ENCODE measurements at places on chromosomes 7 and 10.

DNA sequence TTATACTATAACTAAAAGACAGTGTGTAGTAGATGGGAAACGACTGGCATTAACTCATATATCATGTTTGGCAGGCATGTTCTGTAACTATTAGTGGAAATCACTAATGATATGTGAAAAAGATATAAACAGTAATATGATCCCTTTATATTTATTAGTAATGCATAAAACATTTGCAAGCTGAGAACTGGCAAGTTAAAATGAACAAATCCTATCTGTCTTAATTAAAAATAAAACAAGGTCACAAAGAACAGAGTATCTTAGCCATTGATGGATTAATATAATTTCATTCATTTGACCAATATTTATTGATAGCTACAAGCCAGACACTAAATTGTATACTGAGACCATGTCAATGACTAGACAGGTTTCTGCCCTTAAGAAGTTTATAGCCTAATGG lies 154.5 kb downstream of the CRPPA start:
- no peak for DNase-seq

DNA sequence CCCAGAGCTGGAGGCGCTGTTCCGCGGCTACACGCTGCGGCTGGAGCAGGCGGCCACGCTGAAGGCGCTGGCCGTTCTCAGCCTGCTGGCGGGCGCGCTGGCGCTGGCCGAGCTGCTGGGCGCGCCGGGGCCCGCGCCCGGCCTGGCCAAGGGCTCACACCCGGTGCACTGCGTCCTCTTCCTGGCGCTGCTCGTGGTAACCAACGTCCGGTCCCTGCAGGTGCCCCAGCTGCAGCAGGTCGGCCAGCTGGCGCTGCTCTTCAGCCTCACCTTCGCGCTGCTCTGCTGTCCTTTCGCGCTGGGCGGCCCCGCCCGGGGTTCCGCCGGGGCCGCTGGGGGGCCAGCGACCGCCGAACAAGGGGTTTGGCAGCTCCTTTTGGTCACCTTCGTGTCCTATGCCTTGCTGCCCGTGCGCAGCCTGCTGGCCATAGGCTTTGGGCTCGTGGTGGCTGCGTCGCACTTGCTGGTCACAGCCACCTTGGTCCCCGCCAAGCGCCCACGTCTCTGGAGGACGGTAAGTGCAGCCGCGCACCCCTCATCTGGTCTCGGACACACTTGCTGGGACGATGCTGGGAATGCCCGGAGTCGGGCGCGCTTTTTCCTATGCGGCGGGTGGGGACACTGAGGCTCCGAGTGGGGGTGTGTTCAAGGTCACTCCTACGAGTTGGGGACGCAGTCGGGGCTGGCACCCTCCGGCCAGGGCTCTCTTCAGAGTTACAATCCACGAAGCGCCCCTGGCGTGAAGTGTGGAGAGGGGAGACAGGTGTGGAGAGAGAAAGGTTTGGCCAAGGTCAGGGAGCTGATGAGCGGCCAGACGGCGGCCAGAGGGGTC lies 717 bp downstream of the ADCY1 start:
- peak; percentile 17 for DNase-seq

DNA sequence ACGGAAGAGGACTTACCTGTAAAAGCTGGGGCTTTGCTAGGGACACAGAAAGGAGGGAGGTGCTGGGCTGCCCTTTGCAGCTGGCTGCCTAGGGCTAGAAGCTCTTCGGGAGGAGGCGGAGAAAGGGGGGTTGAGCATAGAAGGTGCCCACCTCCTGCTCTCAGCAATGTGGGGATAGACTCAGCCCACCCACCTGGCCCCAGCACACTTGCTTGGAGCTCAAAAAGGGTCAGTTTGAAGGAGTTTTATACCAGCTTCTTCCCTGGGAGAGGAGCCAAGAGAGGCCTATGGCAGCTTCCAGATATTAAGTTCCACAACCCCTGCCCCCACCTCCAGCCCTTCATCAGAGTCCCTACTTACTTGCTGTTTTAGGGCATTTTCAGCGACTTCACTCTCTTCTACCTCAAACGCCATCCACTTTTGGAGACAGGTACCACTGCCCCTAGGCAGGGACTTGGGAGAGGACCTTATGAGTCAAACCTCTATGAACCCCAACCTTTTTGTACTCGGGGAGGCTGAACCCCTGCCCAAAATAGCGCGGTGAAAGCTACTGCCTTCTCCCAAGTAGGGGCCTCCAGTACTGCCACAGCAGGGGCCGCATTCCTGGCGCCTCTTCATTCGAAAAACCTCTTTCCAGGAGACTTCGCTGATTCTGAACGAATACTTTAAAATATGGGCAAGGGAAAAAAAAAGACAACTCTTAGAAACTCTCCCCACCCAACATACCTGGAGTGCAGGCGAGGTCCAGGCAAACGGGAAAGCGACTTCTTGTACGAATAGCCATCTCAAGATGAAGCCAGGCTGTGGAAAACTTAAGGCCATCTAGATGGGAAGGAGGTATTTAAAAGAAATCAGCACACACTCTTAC lies 1.2 kb upstream of the EVX1 start:
- no peak for DNase-seq

- peak; percentile 17 for DNase-seq
Measured at GRCh38 chr7:70640266-70640833, 491.6 kb upstream of the GALNT17 start.

DNA sequence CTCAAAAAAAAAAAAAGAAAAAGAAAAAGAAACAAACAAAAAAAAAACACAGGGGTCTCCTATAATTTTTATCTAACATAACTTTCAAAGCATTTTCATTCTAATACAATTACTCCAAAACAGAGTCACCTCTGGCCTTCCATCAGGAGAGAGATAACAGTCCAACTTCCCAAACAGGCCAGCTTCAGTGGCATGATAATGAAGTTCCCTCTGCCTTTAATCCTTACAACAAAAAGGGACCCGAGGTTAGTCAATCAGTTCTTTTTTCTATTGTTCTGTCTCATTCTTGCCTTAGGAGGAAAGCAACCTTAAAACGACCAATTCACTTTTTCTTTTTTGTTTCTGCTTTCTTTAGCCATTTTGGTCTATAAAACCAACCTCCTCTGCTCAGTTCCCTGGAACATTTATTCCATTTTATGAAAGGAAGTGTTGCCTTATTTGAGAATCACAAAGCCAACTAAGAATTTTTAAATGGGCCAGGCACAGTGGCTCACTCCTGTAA lies 16.5 kb upstream of the FXYD4 start:
- DNase-seq = no peak

DNA sequence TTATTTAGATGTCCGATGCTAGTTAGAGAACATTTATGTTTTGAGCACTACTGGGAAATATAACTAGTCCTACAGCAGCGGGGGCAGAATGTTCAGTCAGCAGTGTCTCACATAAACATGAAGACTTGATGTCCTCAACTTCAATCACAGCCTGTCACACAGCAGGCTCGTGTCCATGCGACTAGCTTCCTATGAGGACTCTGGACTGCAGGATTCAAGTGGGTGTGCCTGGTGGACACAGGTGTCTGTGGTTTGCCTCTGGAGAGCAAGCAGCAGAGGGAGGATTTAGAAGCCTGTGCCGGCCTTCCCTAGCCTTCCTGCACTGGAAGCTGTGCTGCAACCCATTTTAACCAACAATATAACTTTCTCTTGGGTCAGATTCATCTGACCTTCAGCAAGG lies 30.0 kb upstream of the LANCL2 start:
- DNase-seq = no peak

GRCh38 chr10:12042409-12042796 lies 206 bp downstream of the UPF2 start:
- DNase-seq = no peak

DNA sequence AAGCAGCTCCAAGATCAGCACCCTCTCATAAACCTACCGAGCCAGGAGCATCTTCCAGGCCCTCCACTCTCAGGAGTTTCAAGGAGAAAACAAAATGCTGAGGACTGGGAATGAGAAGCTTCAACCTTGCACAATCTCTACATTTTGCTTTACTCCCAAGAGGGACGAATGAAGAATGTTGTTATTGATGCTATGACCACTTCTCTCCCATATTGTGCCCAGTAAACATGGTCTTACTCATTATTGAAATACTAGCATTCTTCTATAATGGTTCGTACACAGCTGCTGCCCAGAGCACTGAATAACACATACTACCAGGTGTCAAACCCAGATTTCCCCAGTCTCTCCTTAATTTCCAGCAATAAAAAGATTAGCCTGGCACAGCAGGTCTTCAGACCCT lies 63.4 kb upstream of the BET1 start:
- no peak for DNase-seq

GRCh38 chr7:57789130-57789529 lies 339.2 kb downstream of the ZNF716 start:
- DNase-seq = no peak

GRCh38 chr10:45593938-45594275 lies 78.7 kb downstream of the ZFAND4 start:
- no peak for DNase-seq

- no peak for DNase-seq
Measured at GRCh38 chr10:24916365-24916764, 36.0 kb downstream of the PRTFDC1 start.

DNA sequence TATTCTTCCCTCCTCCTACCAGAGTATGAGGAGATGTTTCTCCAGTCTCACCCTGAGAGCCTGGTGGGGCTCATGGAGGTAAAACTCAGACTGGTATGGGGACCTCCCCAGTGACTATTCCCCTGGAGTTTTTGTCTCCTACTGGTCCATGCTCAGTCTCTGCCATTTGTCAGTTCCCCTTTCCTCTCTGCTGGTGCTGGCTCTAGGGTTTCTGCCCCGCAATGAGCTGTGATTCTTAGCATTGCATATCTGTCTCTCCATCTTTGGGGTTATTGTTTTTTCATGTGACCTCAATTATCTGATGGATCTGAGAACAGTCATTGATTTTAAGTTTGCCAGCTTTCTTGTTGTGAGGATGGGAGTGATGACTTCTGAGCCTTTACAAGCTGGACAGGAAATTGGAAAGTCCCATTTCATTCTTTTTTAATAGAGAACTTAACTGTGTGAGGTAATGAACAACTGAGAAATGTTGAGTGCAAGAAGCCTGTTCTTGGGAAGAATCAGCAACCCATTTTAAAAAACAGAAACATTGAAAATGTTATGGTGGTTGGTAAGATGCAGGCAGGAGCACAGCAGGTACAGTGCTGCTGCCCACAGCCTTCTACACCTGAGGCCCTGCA lies 26.9 kb downstream of the NACAD start:
- no peak for DNase-seq

GRCh38 chr10:7984896-7985295 lies 69.6 kb upstream of the GATA3 start:
- no peak for DNase-seq

DNA sequence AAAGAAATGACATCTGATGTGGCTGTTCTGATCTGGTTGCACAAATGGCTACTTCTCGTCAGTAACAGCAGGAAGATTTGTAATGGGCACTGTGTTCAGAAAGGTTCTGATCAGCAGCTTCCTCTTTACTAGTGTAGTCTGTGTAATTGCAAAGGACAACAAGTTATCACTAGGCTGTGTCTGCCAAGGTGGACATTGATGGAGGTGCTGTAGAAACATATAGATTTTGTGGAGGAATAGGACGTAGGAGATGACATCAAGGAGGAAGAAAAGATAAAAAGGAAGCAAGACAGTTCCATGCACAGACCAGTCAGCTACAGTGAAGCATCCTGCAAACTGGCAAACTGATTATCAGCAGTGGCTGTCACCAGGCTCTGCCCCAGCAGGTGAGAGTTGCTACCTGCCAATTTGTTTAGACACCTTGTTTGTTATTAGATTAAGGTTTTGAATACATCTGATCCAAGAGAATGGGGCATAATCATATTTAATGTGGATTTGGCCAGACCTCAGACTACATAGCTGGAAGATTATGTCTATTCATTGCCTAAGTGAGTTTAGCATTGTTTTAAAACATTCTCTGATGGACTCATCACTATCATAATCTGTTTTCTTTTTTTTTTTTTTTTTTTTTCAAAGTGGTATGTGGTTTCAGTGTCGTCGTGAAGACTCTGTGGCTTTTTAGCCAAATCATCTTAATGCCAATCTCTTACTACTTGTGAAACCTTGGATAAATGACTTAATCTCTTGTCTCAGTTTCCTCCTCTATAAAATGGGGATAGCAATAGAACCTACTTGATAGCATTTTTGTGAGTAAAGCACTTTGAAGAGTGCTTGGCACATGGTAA lies 417.9 kb upstream of the LRGUK start:
- DNase-seq = peak; percentile 10

GRCh38 chr7:47693216-47693615 lies 111.3 kb upstream of the TNS3 start:
- DNase-seq = no peak

GRCh38 chr10:16905320-16905719 lies 88.1 kb upstream of the RSU1 start:
- DNase-seq = peak; percentile 91

DNA sequence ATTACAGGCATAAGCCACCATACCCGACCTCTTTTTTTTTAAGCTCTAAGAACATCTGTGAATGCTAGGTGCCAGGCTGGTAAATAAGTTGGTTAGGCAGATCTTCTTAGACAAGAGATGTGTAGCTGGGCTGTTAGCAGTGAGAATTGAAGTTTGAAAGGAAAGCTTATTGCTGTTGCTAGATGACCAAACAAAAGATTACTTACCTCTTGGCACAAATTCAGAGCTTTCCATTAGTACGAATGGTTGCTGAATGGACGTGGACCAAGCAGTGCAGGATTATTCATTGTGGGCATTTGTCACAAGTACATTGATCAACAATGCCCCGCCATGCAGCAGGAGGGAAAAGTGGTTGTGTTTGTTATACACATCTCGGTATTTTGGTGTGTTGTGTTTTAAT lies 131.2 kb downstream of the GFRA1 start:
- no peak for DNase-seq

DNA sequence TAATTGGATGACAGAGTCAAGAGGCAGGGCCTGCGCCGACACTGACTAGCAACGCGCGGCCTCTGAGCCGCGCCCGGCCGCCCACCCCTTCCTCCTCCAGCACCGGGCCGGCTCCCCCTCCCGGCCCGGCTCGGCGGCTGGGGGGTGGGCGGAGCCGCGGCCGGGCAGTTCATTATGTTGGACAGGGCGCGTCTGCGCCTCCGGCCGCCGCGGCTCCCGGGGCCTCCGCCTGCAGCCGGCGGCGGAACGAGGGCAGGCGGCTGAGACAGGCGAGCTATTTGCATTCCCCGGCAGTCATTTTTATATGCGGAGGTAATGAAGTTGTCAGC lies 106.7 kb downstream of the SNX10 start:
- DNase-seq = peak; percentile 10

DNA sequence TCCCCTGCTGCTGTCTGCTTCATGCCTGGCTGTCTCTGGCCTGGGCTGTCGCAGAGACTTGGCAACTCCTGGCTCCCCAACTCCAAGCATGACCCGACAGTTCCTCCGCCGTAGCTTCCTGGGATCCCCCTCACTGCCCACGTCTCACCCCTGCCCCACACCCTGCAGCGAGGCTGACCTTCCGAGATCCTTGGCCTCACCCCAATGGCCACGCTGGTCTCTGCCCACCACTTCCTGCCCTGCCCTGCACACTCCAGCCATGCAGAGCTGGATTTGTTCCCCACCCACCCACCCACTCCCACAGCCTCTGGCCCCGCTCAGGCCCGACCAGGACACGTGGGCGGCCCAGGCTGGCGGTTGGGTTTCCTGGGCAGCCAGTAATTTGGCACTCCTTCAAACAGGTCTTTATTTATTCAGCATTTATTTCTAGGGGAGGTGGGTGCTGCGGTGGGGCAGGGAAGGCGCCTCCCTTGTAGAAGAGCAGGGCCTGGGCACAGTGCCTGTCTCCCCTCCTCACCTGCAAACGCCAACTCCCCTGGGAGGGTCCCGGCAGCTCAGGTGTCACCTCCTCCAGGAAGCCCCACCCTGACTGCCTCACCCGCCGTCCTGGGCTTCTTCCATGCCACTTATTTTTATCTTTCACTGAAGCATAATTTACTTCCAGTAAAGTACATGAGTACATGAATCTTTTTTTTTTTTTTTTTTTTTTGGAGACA lies 25.5 kb downstream of the GTF2IRD1 start:
- DNase-seq = no peak
